ENCODE measurements at places on chromosomes 6 and 20. TPM values are rescaled to one million over a fixed set of nuclear protein-coding genes. Genes with fewer than 3 reads are reported as not detected.
A peak's percentile ranks its signal among the peaks of the same experiment; 100 is the strongest.

GRCh38 chr6:6317386-6317785 is 3.1 kb downstream of the F13A1 start:
- DNase-seq = no peak

DNA sequence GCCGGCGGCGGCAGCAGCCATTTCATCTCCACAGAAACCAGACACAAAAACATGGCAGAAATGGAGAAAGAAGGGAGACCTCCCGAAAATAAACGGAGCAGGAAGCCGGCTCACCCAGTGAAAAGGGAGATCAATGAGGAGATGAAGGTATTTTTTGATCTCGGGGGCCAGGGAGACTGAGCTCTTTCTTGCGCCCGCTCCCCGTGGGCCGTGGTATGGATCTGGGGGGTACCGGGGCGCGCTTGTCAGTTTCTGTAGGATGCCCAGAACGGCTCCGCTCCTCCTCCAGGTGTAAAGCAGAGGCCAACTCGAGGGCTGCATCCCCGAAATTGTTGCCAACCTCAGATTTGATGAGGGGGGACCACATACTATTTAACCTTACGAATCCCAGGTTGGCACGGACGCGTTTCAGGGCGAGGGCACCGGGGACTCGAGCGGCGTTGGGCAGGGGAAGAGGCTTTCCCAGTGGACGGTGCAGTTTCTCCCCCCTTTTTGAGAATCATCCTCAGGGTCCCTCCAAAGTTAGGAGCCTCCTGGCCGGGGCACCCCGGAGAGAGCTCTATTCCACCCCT is 735 bp downstream of the SOBP start:
- DNase-seq = no peak

- no peak for DNase-seq
Measured at GRCh38 chr6:51854876-51855275, 232.5 kb downstream of the PKHD1 start.

DNA sequence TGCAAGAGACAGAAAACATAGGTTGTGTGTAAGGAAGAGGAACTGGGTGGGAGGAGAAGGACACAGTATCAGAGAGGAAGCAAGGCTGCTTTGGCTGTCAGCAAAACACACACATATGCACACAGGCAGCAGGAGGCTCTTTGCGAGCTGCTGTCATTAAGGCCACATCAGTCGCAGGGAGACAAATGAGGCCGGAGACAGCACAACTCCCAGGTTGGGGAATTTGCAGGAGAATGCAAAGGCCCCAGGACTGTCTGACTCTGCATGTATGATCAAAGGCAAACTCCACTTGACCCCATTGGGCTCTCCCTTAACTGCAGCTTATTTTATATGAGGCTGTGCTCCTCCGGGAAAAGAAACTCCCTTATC is 35.3 kb downstream of the METTL24 start:
- no peak for DNase-seq

GRCh38 chr6:155782320-155782731 is 326.7 kb upstream of the NOX3 start:
- DNase-seq = peak; percentile 57

- DNase-seq = no peak
Measured at GRCh38 chr6:6220718-6221117, 99.7 kb downstream of the F13A1 start.

- DNase-seq = no peak
Measured at GRCh38 chr6:13097454-13097853, 230.9 kb downstream of the TBC1D7 start.

DNA sequence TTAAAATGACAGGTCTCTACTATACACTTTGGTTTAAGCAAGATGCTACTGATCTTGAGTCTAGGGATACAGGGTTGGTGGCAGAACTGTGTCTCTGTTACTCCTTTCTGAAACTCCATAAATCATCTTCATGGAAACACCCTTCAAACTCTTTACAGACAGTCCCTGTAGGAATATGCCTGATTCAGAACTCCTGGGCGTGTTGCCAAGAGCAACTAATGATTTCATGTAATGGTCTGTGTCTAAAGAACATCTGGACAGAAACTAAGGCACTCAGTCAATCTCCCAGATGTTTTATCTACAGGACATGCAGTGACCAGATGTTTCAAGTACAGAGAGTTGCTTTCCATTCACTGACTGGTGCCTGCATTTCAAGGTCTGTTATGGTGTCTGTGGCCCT is 464.4 kb upstream of the CHD6 start:
- DNase-seq = peak; percentile 78

- DNase-seq = no peak
Measured at GRCh38 chr6:144055121-144055931, 40.0 kb downstream of the SF3B5 start.

DNA sequence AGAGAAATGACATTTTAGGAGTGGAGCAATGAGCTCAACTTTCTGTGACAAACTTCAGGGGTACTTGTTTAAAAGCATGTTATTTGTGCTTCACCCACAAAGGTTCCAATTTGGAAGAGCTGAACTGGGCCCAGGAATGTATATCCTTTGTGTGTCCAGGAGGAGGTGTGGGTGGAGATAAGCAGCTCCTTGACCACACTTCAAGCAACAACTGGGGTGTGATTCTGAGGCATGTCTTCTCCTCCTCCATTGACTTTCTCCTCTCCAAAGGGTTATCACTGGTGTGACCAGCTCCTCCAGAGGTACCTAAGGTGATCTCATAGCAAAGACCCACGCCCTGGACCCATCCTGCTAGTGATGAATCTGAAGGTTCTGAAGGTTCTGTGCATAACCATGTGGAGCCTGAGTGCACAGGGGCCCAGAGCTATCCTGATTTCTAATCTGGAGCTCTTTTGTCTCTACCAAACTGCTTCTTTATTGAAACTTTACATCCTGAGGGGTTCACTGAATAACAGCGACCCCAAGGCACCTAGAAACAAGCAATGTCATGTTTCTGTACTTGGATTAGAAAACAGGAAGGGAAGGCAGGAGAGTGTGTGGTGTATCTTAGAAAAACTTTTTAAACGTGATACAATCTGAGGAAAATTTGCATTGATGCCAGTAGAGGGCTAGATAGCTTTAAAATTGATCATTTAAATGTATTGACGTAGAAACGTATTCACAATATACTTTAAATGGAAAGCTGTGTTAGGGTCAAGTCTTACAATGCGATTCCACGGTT is 60.9 kb upstream of the CD93 start:
- DNase-seq = no peak

GRCh38 chr6:138572167-138572875 is 73.0 kb upstream of the NHSL1 start:
- peak; percentile 78 for DNase-seq

GRCh38 chr6:133040803-133041419 is 200.2 kb upstream of the EYA4 start:
- no peak for DNase-seq

DNA sequence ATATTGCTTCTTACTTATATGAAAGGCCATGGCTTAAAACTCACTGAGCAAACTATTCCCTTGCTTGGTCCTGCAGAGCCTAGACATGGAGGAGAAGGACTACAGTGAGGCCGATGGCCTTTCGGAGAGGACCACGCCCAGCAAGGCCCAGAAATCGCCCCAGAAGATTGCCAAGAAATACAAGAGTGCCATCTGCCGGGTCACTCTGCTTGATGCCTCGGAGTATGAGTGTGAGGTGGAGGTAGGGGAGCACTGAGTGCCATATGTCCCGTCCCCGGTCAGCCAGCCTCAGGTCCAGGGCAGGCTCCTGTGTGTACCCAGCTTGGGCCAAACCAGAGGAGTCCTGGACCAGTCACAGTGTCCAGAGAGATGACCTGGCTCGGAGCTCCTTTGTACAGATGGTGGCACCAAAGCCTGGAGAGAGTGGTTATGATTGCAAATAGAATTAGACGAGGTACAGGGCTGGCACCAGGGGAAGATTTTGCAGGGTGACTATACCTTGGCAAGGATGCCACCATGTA is 21.0 kb downstream of the EPB41L1 start:
- no peak for DNase-seq

DNA sequence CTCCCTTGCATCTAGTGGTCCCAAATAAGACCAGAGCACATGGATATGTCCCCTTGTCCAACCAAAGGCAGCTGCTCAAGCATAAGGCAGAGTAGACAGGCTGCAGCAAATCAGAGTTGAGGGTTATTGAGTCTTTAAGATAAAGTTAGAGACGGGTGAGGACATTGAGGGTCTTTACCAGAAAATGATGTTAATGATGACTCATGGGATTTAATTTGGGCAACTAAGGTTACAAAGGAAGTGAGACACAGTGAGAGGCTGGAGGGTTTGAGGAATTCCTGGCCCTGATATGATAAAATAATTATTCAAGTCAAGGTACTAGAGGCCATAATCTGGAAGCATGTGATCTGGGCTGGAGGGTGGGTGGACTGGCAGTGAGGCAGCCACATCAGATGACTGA is 133.6 kb downstream of the ALDH8A1 start:
- DNase-seq = no peak

DNA sequence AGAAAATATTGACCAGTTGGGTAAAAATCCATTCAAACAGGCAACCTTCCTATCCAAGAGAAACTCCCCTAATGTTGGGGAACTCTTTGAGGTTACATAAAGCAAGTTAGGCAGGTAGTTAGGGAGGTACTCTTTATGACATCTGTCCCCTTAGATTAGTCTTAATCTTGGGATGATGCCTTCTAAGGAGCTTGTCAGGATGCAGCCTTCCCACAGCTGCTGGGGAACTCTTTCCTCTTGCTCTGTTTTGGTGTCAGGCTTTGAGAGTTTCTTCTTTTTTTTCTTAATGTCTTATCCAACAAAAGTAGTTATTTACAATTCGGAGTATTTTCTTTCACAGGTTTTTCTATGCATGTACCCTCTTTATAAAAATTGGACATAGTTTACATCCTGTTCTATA is 194.8 kb downstream of the CDKAL1 start:
- no peak for DNase-seq

GRCh38 chr6:96499781-96500180 is 21.8 kb upstream of the UFL1 start:
- DNase-seq = no peak

DNA sequence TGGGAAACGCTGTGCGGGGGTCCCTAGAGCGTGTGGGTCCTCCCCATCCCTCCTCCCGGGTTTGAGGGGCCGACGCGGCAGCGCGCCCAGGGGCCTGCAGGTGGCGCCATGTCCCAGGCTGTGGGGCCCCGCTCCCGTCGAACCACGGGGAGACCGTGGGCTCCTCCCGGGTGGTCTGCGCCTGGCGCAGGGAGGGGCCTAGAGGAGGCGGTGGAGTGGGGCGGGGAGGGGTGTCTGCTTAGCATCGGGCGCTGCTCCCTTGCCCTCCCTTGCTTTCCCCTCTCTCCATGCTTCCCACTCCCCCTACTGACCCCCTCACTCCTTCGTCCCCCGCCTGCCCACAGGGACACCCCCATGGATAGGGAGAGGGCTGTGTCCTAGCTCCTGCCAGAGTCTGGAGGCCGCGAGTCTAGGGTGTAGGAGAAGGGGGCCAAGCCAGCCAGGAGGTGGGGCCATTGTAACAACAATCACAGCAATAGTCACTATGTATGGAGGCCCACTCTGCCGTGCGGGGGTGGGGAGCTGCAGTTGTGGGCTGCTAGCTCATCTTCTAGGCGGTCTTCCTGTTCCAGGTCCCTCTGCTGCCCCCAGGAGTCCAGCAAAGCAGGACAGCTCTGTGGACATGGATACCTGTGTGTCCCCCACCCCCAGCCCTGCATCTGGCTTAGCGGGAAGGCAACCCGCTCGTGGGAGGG is 51.7 kb downstream of the CHMP4B start:
- peak; percentile 70 for DNase-seq

DNA sequence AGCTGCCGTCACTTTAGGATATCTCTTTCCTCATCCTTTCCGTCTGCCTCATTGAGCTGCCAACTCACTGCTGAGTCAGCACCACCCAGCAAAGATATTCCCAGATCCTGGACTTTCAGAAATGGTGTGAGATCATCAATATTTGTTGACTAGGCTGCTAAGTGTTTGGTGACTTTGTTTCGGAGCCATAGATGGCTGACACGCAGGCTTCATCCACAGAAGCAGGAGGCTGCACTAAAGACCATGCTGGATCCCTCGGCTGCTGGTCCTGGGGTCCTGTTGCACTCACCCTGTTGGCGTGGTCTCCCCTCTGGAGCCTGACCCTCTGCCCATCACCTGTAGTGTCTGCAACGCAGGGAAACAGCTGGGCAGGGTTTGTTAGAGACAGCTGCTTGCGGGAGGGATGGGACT is 96.5 kb downstream of the ERMARD start:
- no peak for DNase-seq

GRCh38 chr6:10407674-10408054 is 7.2 kb downstream of the TFAP2A start:
- DNase-seq = no peak

GRCh38 chr6:91782802-91783201 is 1195.9 kb upstream of the MAP3K7 start:
- no peak for DNase-seq

GRCh38 chr20:13868331-13868730 is 83.5 kb downstream of the NDUFAF5 start:
- DNase-seq = no peak

GRCh38 chr6:54578261-54578660 is 268.3 kb upstream of the FAM83B start:
- no peak for DNase-seq

DNA sequence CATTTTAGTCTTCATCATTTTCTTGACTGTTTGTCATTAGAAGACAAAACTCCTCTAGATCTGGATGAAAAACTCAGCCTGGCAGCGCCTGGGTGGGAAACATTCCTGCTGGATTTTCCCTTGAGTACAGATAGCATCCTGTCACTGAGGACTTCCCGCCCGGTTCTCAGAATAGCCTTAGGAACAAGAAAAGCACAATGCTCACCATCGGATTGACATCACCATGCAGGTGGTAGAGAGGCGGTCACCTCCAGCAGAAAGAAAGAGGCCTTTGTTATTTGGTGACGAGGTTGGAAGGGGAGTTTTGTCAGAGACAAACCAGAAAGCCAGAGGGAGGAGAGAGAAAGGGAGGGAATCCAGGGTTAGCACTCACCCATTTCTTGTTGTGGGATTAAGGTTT is 39.8 kb downstream of the KIF25 start:
- no peak for DNase-seq

GRCh38 chr20:63974402-63975200 is 4.8 kb downstream of the SAMD10 start:
- DNase-seq = no peak

GRCh38 chr6:25035512-25036435 is 100.0 kb upstream of the RIPOR2 start:
- DNase-seq = no peak

GRCh38 chr6:82702574-82702973 is 339.0 kb downstream of the TPBG start:
- DNase-seq = no peak

- DNase-seq = no peak
Measured at GRCh38 chr6:13522656-13523055, 35.3 kb upstream of the GFOD1 start.

GRCh38 chr6:39907871-39908575 is 26.2 kb downstream of the MOCS1 start:
- no peak for DNase-seq

- no peak for DNase-seq
Measured at GRCh38 chr6:21461844-21462518, 131.6 kb upstream of the SOX4 start.

Gene FITM2
- polyA plus RNA-seq = 7.4 TPM

Gene CCR6
- polyA plus RNA-seq = not detected

Gene C6orf15
- not detected for polyA plus RNA-seq

Gene HRH3
- polyA plus RNA-seq = not detected

Gene RAMACL
- 0.14 TPM for polyA plus RNA-seq

Gene MYBL2
- polyA plus RNA-seq = 33.0 TPM

Gene PLEKHG1
- polyA plus RNA-seq = 38.8 TPM

Gene TAGAP
- polyA plus RNA-seq = 0.84 TPM

Gene BPIFA2
- polyA plus RNA-seq = not detected

Gene GFOD1
- polyA plus RNA-seq = 2.2 TPM

Gene GDAP1L1
- 0.12 TPM for polyA plus RNA-seq

Gene KCNQ5
- 0.12 TPM for polyA plus RNA-seq

Gene FOXQ1
- polyA plus RNA-seq = 11.9 TPM

Gene C6orf89
- polyA plus RNA-seq = 46.6 TPM

Gene ERVFRD-1
- 0.30 TPM for polyA plus RNA-seq

Gene C20orf144
- polyA plus RNA-seq = 0.25 TPM

Gene CGA
- not detected for polyA plus RNA-seq

Gene EYS
- 0.69 TPM for polyA plus RNA-seq

Measured in renal cortex interstitium (tissue), 15 donors.